T-cell (primary cell): ENCODE measurements at places on chromosomes 4 and X. TPM values are rescaled to one million over a fixed set of nuclear protein-coding genes. Genes with fewer than 3 reads are reported as not detected.

GRCh38 chr4:93529692-93530372 is 298.7 kb upstream of the ATOH1 start:
- no peaks in the 10 kb centered on the region for H3K4me1 ChIP-seq
- H3K27ac ChIP-seq, result no peak overlapping the region
- DNase-seq, result no peak
- no peak overlapping the region for H3K4me3 ChIP-seq
- no peaks in the 10 kb centered on the region for H3K27me3 ChIP-seq

The TMSB4X gene
- 5,292 TPM for total RNA-seq

- no peak for DNase-seq
- no peaks in the 10 kb centered on the region for H3K36me3 ChIP-seq
- H3K4me1 ChIP-seq, result no peaks in the 10 kb centered on the region
Observed at GRCh38 chr4:1261107-1261928, 12.4 kb upstream of the CTBP1 start.

The OTUD6A gene
- total RNA-seq, result not detected

- H3K4me3 ChIP-seq, result no peak overlapping the region
- H3K36me3 ChIP-seq, result no peaks in the 10 kb centered on the region
- no peaks in the 10 kb centered on the region for H3K27me3 ChIP-seq
- H3K4me1 ChIP-seq, result no peaks in the 10 kb centered on the region
- H3K27ac ChIP-seq, result no peak overlapping the region
Observed at GRCh38 chr4:73721435-73721834, 18.9 kb upstream of the CXCL8 start.

DNA sequence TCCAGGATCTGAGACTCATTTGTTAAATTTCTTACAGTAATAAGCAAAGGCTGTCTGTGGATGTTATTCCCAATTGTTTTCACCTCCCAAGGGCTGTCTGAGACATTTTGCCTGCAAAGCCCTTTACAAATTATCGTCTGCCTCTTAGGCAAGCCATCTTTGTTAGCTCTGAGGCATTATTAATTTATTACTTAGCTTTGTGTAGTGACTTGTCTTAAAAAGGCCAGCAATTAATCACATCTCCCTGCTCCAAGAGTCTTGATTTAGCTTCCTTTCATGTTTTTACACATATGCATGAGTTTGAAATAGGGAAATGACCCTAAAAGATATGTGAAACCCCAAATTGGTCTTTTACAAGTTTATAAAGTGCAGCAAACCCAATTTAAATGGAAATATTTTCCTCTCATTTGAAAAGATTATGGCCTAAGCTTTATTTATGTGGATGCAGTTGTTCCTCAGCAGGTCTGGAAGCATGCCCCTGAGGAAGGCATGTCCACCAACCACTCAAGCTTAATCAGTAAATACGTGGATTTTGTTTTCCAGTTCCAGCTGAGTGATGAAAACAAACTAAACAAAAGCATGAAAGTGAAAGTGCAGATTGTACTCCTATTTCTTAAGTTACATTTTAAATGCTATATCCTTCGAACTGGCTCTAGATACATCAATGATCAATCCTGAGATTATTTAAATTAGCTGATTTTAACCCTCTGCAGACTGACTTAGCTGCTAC is 173.6 kb upstream of the LNX1 start:
- no peaks in the 10 kb centered on the region for H3K4me1 ChIP-seq
- no peak for DNase-seq
- H3K36me3 ChIP-seq, result no peaks in the 10 kb centered on the region
- no peak overlapping the region for H3K4me3 ChIP-seq
- H3K27ac ChIP-seq, result no peak overlapping the region
